ENCODE measurements at places on chromosomes 2 and 18.
A peak's percentile ranks its signal among the peaks of the same experiment; 100 is the strongest.

DNA sequence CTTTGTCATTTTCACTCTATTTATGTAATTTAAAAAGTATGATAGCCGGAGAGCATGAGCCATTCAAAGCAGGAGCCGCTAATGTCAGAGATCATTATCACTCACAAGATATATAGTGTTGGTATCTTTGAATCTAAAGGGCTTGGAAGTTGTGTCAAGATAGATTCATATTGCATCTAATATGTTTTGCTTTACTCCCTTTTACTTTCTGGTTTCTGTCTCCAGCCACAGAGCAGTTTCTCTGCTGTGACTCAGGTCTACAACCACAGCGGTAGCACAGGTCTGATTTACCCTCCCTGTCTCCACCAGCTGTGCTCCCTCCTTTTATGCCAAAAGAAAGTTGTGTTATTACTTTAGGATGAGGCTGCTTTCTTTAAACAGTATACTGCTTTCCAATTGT lies 424.0 kb downstream of the ARHGAP15 start:
- DNase-seq: no peak

DNA sequence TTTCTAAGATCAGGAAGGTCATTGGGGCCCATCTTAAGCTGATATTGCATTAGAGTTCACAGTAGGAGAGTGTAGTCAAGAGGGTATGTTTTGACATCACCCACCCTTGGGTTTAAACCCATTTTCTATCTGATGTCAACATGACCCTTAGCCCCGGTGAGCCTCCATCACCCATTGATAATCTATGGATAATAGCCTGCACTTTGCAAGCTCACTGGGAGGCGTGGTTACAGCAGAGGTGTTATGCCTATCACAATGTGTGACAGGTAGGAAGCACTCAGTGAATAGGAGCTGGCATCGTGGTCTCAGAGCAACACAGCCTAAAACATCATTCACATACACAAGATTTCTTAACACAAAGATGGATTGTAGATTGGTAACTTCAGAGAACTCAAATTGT lies 21.3 kb downstream of the IL18RAP start:
- DNase-seq: no peak

GRCh38 chr2:138356178-138356577 lies 145.4 kb upstream of the SPOPL start:
- DNase-seq: peak; percentile 61

DNA sequence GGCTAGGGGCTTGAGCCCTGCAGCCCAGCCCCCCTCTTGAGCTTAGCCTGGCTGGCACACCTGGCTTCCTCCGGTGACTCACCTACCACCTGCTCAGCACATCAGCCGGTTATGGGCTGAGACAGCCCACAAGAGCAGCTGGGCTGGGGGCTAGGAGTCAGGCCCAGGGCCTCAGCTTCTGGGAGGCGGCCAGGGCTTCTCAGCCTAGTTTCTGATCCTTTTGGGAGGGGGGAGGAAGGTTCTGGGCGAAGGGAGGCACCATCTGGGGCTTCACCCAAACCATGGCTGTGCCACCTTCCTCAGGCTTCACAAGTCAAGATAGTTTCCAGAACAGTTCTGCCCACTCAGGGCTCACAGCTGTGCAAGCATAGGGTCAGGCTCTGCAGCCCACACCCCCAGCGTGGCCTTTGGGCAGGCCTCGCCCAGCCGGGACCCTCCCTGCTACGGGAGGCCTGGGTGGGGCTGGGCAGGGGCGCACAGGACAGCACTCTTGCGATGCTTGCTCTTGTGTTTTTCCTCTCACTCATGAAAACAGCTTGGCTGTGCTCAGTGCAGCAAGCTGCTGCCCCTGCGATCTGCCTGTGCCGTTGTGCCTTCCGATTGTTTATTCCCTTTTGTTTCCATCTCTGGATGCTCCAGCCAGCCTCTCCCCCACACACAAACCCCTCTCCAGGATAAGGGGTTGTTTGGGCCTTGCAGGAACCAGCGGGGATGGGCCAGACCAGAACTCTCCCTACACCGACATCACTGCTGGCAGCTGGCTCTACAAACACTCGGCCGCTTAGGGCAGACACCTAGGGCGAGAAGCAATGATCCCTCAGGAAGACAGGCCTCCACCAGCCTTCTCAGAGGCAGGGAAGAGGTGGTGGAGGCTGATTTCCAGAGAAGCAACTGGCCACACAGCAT lies 26.1 kb upstream of the SEMA4C start:
- no peak for DNase-seq

DNA sequence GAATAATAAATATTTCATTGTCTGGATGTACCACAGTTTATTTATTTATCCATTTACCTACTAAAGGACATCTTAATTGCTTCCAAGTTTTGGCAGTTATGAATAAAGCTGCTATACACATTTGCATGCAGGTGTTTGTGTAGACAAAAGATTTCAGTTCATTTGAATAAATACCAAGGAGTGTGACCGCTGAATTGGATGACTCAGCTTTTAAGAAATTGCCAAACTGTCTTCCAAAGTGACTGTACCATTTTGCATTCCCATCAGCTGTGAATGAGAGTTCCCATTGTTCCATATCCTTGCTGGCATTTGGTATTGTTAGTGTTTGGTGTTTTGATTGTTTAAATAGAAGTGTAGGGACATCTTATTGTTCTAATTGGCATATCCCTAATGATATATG lies 36.2 kb upstream of the FMNL2 start:
- DNase-seq: peak; percentile 73

DNA sequence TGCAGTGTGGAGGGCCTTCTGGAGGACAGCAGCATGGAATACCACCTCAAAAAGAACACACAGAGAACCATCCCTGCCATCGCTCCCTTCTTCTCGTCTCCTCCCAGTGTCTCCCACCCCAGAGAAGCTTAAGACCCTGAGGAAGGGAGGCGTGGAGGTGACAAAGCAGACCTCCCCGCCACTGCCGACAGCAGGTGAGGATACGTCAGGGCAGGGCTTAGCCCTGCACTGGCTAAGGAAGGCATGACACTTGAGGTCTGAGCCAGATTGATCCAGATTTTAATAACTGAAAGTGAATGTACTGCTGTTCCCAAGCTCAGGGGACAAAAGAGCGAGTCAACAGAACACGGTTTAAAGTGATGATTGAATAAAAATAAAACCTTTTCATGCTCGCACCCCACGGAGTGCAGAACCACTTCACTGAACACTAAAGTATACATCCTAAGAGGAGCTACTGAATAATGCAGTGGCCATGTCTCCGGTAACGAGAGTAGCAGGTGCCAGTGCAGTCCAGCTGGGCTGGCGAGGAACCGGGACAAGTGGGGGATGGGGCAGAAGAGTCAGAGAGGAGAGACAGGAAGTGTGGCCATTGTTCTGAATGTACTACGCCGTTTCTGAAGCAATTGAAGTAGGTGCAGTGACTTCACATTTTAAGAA lies 391.0 kb downstream of the CDH2 start:
- no peak for DNase-seq

GRCh38 chr2:157872791-157873190 lies 3.3 kb downstream of the ACVR1 start:
- DNase-seq: no peak

- DNase-seq: no peak
Measured at GRCh38 chr2:164913011-164913410, 42.3 kb downstream of the SLC38A11 start.

GRCh38 chr18:61957801-61958516 lies 65.2 kb upstream of the RNF152 start:
- DNase-seq: peak; percentile 23

- DNase-seq: no peak
Measured at GRCh38 chr2:165630236-165630635, 160.7 kb downstream of the CSRNP3 start.

DNA sequence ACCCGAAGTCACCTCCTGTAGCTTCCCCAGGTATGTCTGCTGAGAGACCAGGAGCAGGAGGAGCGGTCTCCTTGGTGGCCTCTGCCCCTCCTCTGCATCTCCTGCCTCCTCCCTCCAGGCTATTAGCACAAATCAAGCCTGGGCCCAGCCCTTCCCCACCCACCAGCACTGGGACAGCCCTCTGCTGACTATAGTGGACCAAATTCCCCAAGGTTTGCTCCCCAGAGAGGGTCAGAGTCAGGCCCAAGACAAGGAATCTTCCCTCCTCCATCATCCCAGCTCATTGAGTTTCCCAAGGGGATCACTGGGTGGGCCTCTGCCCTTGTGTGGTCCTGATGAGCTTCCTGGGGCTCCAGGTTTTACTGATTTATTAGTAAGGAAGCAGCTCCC lies 62.1 kb downstream of the EMILIN2 start:
- no peak for DNase-seq

GRCh38 chr2:217804791-217805667 lies 197.8 kb downstream of the TNS1 start:
- DNase-seq: peak; percentile 53

GRCh38 chr2:195601361-195601760 lies 55.7 kb upstream of the SLC39A10 start:
- peak; percentile 46 for DNase-seq

Measured in astrocyte (in vitro differentiated cells and primary cell).